Right renal pelvis (tissue), 4 donors: ENCODE measurements at places on chromosomes 2 and 18. TPM values are rescaled to one million over a fixed set of nuclear protein-coding genes. Genes with fewer than 3 reads are reported as not detected.
A peak's percentile ranks its signal among the peaks of the same experiment; 100 is the strongest.

Gene SLC4A5
- 1.8 TPM for polyA plus RNA-seq

GRCh38 chr2:64128943-64129391 is 15.3 kb downstream of the PELI1 start:
- DNase-seq, result no peak

DNA sequence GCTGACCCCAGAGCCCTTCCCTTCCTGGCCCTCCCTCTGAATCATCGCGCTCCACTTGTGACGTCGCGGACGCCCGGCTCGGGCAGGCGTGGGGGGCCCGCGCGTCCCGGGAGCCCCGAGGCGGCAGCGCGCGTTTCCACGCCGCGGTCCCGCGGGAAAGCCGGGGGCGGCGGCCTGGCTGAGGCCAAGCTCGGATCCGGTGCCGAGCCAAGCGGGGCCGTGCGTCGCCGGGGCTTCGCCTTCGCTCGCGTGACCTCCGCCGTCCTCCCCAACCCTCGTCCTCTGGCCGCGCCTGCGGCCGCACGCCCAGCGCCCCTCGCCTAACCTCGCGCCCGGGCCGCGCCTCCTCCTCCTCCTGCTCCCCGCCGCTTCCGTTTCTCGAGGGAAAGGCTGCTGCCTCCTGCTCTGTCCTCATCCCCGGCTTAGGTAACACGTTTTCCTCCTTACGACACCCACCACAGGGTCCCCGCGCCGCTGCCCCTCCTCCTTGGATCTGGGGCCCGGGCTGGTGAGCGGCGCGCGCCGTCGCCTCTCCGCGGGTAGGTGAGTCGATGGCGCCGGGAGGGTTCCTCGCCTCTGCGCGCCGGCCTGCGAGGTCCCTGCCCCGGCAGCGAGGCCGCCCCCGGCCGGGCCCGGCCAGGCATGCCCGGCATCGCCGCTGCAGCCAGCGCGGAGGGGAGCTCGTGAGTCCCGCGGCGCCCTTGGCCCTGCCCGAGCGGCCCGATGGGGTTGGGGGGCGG is at the start of gene INPP1:
TSS of gene INPP1 (plus strand) at position 54 of the 740 bp plus-strand sequence. CDS start 16,514 bp downstream, outside the sequence.
- DNase-seq, result no peak

Gene CD28
- 1.3 TPM for polyA plus RNA-seq

Gene SNORC
- 1.3 TPM for polyA plus RNA-seq

GRCh38 chr2:57862153-57862552 is 184.5 kb upstream of the VRK2 start:
- DNase-seq, result no peak

Gene UGT1A5
- polyA plus RNA-seq, result not detected

Gene OTOS
- polyA plus RNA-seq, result 0.31 TPM

GRCh38 chr2:30784682-30785081 is 22.6 kb downstream of the CAPN13 start:
- DNase-seq, result no peak

DNA sequence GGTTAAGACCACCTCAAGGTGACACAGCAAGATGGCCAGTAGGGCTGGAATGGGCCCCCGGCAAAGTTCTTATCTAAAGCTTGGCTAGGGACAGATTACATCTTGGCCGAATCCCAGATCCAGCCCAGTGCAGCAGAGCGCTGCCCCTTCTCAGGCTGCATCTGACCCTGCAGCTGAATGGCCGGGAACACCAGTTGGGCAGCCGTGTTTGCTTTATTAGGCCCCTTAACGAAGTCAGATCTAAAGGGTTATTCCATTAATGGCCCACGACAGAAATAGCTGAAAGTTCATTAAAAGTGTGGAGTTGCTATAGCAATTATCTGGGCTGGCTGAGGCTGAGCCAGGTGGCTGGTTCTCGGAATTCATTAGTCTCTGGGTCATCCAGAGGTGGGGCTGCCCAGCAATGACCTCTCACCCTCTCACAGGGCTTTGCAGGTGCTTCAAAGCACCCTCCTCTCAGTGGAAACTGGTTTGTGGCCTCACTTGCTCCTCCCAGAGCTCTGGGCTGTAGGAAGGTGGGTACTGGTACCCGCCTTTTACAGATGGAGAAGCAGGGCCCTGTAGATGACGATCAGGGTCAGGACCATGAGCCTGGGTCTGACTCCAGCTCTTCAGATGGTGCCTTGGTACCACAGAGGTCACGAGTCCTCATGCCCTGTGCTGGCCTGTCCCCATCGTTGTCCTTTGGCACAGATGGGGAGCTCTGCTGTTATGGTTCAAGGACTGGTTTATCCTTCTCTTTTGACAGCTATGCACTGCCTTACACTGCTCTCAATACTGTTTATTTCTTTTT is 68.8 kb downstream of the EMX1 start:
- no peak for DNase-seq

Gene CPLX4
- polyA plus RNA-seq, result 0.08 TPM

Gene TNFRSF11A
- 1.9 TPM for polyA plus RNA-seq

- DNase-seq, result peak; percentile 21
These were observed 13.5 kb upstream of the ZAP70 start for GRCh38 chr2:97699765-97700444.

Gene REG1B
- polyA plus RNA-seq, result not detected

- peak; percentile 29 for DNase-seq
These were observed 27.1 kb upstream of the CWC22 start for GRCh38 chr2:180033993-180034894.

GRCh38 chr2:230408244-230408842 is 7.7 kb upstream of the SP100 start:
- DNase-seq, result no peak

DNA sequence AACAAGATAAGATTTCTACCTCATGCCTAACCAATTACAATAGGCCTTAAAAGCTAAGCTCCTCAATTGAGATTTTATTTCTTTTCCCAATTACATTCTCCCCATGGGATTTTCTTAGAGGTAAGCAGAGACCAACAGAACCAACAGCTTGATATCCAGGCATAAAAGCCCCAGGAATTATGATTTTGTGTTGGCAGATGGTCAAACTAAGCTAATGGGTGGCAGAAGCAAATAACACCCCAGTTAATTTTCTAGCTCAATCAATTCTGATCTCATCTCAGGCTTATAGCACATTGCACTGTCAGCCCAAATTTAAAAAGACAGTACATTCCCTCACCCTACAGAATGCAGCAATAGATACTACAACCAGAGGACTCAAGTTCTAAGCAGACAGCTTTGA is 156.4 kb downstream of the NRXN1 start:
- no peak for DNase-seq

Gene VSNL1
- 4.3 TPM for polyA plus RNA-seq

GRCh38 chr2:71811157-71811556 is 336.5 kb downstream of the CYP26B1 start:
- no peak for DNase-seq

DNA sequence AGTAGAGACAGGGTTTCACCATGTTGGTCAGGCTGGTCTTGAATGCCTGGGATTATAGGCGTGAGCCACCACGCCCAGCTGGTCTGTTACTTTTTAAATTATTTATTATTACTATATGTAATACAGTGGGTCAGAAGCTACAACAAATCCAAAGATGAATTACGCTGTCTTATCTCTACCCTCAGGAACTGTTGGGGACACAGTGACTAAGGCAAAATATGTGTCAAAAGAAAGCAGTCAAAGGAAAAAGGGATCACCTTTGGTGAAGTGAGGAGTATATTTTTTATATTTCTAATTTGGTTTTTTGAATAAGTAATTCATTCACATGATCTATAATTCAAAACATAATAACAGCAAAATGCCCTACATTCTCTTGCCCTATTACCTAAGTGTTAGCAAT is 4.7 kb downstream of the CREB1 start:
- no peak for DNase-seq

DNA sequence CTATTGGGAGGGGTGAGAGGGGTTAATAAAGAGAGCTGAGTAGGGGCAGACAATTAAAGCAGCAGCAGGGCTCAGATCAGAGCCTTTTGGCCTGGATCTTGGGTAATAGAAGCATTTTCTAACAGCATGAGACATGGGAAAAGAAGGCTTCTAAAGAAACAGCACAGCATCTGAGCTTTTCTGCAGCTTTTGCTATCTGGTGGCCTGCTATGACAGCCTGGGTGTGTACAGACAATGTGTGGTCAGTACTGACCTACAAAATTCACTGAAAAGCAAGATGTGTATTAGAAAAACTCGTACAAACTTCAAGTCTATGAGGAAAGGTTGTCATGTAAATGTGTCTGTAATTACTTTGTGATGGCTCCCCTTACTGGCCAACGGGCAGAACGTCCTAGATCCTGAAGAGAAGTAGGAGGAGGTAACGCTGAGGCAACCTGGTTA is 95.6 kb downstream of the GALNT3 start:
- DNase-seq, result peak; percentile 22

DNA sequence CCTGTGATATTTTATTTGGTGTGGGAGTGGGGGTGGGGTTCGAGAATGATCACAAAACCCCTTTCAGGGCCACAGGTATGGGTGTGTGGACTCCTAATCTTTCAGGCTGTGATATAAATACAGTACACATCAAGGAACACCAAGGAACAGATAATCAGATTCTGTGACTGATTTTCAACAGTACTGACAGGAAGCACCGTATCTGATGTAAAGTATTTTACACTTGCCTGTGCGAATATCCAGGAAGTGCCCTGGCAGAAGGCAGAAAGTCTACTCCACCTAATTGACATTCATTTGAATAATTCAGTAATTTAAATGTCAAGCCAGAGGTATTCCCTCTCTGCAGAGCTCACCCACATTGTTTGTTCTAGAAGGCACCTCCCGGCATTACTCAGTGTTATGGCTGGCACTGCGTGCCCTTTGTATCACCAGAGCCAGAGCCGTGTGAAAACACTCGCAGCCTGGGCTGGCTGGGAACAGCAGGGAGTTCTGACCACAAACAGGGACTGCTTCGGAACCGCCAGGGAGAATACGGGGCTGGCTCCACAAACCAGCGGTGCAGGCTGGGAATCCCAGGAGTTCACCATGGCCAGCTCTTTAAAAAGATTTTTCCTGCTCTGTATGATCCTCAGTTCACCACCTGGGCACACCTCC is 91.8 kb downstream of the ACVR1 start:
- DNase-seq, result no peak

DNA sequence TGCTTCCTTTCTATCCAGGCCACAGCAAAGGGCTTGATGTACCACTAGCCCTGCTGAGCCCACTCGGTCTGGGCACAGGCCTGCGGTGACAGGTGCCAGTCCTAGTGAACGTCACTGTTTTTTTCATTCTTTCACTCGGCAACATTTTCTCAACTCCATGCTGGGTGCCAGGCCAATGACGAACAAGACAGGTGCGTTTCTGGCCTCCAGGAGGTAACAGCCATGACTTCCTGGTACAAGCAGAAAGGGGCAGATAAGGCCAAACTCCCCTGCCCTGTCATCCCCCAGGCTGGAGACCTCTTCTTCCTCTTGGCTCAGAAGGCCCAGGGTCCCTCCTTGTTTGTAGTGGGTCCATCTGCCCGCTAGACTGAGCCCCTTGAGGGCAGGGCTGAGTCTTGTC is 55.7 kb upstream of the OTOF start:
- no peak for DNase-seq
